ENCODE measurements at places on chromosomes 3 and 15. TPM values are rescaled to one million over a fixed set of nuclear protein-coding genes. Genes with fewer than 3 reads are reported as not detected.

ARID3B gene
- total RNA-seq = 40.3 TPM

GRCh38 chr15:62142736-62143135, 22.3 kb downstream of the C2CD4B start:
- ATAC-seq = no peak

- ATAC-seq = no peak
Measured at GRCh38 chr15:66758844-66759243, 56.8 kb downstream of the SMAD6 start.

DNA sequence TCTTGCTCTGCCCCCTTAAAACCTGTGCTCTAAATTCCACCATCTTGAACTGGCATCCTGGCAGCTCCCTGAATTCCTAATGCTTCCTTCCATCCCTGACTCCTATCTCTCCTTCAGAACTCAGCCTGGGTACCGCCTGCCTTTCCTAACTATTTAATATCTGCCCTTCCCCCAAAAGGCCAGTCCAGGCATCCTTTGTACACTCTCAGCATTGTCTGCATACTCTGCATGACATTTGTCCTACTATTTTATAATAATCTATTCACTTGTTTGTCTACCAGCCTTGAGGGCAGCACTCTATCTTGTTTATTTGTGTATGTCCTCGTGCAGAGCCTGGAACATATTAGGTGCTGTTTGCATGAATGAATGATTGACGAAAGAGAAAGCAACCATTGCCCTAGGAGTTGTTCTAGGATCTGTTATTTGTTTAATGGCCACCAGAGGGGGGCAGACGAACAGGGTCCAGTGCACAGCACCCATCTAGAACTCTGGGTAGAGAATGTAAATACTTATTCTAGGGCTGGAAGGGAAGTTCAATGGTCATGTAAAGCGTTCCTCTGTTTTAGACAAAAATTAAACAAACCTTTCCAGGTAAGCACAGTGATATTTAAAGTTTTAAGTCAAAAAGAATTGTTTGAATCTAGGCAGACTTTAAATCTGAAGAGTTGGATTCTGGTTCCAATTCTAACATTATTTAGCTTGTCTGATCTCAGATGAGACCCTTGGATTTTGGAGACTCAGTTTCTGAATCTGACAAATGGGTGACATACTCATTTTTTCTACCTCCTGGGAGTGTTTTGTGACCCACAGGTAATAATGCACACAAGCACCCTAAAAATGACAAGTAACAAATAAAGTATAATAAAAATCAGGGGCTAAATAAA, 125.8 kb upstream of the GALNT15 start:
- peak; percentile 87 for ATAC-seq

IGSF11 gene
- total RNA-seq = 0.24 TPM

THPO gene
- not detected for total RNA-seq

DNA sequence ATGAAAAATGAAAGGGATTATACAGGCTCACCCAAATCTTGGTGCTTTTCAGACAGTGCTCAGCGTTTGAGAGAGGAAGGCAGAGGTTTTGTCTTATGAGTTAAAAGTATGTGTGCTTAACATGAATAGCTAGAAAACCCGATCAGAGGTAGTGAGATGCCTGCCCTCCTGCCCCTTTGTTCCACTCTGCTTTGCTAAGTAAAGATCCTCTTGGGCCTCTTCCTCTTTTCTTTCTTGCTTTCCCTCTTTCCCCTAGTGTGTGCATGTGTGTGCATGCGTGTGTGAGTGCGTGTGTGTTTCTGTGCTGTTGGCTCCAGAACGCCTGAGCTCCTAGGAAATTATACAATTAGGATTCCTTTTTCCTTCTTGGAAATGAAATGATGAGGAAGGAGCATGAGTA, 261.3 kb upstream of the NR2E3 start:
- no peak for ATAC-seq

DNA sequence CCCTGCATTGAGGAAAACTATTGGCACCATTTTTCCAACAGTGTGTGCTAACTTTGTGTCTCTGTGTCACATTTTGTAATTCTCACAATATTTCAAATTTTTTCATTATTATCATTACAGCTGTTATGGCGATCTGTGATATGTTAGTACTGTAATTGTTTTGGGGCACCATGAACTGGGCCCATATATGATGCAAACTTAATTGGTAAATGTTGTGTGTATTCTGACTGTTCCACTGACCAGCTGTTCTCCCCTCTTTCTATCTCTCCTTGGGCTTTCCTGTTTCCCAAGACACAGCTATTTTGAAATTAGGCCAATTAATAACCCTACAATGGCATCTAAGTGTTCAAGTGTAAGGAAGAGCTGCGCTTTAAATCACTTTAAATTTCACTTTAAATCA, 2.2 kb upstream of the CYP8B1 start:
- no peak for ATAC-seq

CA12 gene
- total RNA-seq = 0.15 TPM

DNA sequence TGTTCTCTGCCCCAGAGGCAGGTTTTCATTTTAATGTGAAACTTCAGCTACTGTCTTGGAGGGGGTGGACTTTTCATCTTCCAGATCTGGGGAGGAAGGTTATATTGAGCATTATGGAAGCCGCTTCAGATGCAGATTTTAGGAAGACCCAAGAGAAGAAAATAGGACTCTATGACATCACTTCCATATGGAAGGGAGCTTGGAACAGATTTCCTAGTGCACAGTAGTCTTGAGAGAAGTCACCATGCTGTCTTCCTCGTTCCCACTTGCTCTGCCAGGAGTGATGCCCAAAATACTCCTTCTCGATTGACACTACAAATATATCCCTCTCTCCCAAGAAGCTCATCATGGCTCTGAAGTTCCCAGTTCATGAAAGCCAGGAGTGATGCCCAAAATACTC, 197.2 kb downstream of the ATP10A start:
- ATAC-seq = no peak

DNA sequence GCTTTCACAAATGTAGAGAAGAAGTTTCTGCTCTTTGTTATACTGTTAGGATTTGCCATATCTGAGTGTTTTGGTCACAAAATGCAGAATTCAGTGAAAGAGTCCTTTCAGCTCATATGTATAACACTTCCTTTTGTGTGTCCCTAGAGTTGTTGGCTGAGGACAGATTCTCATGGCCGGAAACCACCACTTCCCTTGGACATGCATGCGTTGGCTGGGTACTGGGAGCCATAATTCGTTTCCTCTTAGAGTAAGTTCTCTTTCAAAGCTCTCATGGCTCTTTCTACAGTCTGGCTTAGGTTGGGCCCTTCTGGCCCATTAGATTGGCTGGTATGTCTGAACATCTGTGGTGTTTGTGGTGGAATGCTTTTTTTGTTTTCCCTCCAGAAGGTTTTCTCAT, 298.5 kb downstream of the DIPK2A start:
- ATAC-seq = no peak

LIPH gene
- total RNA-seq = not detected

CIDEC gene
- total RNA-seq = 0.42 TPM

GRCh38 chr15:39583596-39584265, 2.9 kb downstream of the THBS1 start:
- no peak for ATAC-seq

DNA sequence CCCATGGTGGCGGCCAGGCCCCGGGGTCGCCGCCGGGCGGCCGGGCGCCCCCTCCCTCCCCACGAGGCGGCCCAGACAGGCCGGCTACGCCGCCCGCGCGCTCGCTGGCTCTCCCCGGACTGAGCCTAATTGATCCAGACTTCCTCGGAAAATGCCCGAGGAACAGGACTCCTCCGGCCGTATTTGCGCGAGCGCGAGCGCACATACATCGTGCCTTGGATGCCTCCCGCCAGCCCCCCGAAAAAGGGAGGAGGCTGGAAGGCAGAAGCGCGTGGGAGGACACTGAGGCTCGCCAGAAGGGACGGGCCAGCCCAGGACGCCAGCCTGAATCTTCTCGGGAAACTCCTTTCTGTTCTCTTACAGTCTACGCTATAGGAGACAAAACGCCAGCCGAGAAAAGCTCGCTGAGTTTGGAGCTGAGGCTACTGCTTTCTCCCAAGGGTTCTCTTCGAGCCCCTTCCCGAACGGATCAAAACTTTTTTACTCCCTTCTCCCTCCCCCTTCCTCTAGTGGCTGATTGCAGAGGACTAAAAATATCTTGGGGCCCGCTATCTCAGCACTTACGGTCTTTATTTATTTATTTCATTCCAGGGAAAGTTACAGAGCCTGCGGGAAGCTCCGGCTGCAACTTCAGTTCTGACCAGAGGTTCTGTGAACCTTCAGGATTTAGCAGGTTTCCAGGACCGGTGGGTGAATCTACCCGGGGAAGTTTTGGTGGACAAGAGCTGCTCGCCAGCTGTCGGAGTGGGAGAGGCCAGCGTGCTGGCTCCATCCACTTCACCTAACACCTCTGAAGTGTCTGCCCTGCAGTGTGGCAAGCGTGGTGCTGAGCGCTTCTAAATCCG, at the start of gene PDZRN3:
PDZRN3 (minus strand) TSS at position 121 of the 845 bp plus-strand sequence.
- ATAC-seq = no peak

GRCh38 chr15:59371458-59372351, 966 bp downstream of the MYO1E start:
- ATAC-seq = peak; percentile 45

GRCh38 chr3:60893946-60894345, 357.3 kb downstream of the FHIT start:
- ATAC-seq = no peak

GRCh38 chr3:29334706-29335105, 53.8 kb downstream of the RBMS3 start:
- no peak for ATAC-seq

HYAL3 gene
- total RNA-seq = 13.0 TPM

GRCh38 chr3:71308836-71309235, 274.7 kb downstream of the FOXP1 start:
- peak; percentile 64 for ATAC-seq

SUSD5 gene
- total RNA-seq = not detected

RASGRP1 gene
- total RNA-seq = 118 TPM

DNA sequence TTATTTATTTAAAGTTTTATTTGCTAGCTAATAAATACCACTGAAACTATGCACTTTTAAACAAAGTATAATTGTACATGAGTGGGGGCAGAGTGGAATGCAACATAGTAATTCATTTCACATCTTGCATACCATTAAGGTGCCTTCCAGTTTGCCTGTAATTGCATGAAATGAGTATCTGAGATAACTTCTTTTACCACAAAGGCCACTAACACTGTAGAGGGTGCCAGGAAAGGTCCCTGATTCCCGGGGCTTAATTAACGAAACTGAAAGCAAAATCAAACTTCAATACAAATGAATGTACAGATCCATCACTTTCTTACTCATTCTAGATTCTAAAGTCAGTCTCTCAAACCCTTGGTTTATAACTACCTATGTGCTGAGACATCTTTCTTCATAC, 2.1 kb downstream of the CD47 start:
- ATAC-seq = peak; percentile 64

DNA sequence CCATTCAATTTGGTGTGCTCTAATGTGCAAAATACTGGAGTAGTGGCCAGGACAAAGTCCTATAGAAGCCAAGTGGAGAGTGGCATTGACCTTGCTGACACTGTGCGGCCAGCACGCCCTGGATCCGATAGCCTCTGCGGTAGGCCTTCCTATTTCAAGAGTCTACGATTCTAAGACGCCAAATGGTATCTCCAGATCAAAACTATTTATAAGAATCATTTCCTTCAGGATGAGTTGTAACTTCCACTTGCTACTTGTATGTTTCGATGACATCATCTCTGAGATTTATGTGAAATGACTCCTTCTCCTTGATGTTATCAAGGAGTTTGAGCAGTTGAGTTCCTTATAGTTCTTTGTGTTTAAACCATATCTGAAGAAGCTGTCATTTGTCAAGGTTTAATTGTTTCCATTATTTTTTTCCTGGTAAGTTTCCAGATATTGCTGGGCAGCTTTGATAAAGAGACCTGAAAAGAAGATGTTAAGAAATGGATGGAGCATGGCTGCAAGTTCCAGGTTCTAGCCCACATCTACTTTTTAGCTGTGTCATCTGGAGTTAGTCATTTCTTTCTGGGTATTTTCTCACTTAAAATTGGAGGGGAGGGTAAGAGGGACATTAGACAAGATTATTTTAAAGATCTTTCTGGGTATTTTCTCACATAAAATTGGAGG, 71.8 kb downstream of the TMEM44 start:
- peak; percentile 79 for ATAC-seq

DNA sequence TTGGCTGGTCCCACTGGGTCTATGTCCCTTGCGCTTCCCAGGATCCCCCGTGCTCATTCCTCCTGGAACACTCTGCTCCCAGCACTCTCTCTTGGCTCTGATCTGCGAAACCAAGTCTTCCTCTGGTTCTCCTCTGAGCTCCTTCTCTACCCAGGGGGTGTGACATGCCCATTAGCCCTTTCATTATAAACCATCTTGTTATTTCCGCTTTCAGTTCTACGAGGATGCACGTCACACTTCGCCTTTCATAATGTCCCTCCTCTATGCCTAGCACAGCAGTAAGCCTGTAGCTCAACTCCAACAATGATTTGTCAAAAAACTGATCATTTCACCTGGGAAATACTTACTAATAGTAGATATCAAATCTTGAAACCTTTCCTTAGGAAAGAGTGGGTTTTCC, 52.0 kb upstream of the RAD18 start:
- no peak for ATAC-seq

CACNA2D2 gene
- 5.0 TPM for total RNA-seq

DNA sequence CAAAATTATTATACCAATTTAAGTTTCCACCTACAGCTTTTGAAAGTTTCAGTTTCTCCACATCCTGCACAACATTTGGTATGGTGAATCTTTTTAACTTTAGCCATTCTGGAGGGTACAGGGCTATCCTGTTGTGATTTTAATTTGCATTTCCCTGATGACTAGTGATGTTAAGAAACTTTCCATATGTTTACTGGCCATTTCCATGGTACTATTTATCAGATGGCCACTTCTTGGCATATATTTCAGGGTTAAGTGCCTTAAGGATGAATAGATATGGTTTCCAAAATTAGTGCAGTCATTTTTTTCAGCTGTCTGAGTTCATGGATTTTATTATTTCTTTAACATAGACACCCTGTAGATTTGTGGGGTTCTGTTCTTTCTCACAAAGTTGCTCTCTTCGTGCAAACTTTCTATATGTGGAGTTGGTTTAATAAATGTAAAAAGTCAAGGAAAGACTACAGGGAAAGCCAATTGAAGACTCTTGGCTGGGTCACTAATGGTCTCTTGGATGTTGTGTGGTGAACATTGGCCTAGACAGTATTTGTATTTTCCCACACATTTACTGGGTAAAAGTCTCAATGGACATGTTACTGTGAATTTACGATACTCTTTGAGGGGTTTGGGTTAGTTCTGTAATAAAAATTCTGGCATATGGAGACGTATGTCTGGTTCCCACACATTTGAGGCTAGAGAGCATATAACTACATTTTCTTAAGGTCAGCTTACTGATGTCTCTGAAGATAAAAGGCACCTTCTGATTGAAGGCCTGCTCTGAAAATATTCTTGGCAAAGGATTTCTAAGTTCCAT, 147.5 kb upstream of the PDZRN3 start:
- no peak for ATAC-seq
